ENCODE measurements at places on chromosomes 6 and 20.
A peak's percentile ranks its signal among the peaks of the same experiment; 100 is the strongest.

GRCh38 chr6:161696801-161697200 is 422.9 kb upstream of the AGPAT4 start:
- DNase-seq, result no peak

- DNase-seq, result no peak
These were observed 6.1 kb upstream of the DSN1 start for GRCh38 chr20:36779656-36780025.

DNA sequence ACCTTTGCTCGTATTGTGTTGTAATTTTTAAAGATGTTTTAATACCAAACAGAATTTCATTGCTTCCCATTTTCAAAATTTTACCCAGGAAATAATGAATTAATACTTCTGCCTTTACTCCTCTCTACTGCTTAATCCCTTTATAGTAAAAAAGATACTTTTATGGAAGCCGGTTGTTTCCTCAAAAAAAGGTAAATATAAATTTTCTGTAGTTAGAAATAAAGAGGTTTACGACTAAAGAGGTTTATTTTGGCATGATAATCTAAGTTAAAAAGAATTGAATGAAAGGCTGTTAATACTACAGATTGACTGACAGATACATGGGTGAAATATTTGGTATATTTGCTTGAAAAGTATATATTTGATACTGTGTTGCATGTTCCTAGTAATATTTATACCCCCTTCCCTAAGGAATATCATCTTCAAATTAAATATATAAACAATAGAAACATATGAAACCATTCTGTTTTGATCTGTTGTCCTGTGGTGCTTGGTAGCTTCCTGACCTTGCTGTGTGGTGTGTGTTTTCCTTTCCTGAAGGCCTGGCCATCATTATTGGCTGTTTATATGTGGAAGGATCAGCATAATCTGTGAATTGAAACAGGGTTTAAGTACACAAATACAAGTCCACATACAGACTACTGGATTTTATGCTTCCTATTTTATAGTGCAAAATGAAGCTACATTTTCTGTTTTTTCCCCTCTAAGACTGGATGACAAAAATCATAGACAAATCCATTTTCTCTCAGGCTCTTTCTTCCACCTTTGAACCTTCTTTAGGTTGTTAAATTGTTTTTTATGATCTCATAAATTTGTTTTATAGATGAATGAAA is 2.3 kb downstream of the LIN28B start:
- DNase-seq, result no peak

DNA sequence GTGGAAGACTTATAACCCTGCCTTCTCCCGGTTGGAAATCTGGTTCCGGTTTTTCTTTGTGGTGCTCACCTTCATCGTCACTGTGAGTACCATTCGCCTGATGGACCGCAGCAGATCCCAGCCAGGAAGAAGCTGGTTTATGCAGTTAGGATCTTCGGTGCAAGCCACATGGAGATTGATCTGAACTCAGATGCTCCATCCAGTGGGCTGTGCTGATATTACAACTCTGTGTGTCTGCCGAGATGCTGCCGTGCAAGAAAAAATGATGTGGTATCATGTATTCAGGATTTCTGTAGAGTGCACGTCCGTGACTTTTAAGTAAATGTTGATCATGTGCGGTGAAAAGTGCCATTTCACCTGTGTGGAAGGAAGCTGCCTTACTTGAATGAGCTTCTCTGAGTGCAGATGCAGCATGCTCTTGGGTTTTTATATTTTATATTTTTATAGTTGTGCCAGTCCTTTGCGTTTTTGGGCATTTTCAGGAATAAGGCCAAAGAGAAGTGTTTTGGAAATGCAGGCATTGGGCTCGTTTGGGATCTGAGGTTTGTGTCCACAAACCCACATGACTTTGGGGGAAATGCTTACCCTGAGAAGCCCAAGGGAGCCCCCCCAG is 39.2 kb downstream of the DYNLT1 start:
- DNase-seq, result peak; percentile 13

DNA sequence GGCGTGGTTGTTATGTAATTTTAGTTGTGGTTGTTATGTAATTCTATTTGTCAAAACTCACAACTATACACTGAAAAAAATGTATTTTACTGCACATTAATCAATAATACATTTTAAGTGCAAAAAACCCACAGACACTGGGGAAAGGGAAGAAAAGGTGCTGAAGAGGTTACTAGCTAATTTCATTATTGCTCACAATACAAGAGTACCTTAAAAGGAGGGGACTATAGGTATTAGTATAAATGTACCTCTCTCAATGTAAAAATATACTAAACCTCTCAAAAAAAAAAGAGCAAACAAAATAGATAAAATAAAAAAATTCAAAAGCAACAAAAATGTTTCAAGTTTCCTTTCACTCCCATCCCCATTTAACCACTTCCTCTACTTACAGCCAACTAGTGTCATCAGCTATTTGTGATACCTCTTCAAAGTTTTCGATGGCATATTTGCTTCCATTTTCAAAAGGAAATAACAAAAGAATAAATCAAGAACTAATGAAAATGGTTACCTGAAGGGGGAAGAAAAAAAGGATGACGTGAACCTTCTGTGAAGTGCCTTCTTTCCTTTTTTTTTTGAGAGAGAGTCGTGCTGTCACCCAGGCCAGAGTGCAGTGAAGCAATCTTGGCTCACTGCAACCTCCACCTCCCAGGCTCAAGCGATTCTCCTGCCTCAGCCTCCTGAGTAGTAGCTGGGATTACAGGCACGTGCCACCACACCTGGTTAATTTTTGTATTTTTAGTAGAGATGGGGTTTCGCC is 30.2 kb downstream of the RANBP9 start:
- DNase-seq, result no peak

DNA sequence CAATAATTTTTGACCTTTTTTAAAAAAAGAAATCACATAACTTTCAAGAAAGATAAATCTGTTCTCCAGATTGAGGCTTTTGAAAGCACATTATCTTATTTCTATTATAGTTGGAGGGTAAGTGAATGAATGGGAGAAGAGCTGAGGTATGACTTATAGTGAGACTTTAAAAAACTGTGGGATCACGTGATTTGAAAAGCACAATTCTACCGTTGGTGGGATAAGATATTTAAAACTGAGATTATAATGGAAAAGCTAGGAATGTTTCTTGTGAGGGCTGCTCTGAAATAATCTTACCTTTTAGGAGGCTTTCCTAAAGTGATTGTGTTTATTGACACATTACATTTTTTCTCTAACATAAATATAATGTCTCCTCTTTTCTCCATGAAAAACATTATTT is 9.5 kb upstream of the OPN5 start:
- DNase-seq, result no peak

DNA sequence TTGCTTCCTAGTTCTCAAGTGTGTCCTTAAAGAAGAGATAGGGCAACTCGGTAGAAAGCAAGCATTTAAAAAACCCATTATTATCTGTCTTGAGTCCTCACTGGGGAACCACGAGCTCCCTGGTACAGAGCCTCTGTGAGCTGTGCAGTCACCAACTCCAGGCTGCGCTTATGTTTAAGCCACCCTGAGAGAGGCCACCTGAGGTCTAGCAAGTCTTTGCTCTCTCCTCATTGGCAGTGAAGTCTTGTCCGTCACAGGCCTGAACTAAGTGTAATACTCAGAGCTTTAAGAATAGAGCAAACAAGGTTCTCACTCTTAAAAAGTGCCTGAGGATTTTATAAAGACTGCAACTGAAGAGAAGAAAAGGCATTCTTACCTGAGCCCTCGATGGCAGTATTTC is 3.9 kb upstream of the CLDN20 start:
- DNase-seq, result no peak

DNA sequence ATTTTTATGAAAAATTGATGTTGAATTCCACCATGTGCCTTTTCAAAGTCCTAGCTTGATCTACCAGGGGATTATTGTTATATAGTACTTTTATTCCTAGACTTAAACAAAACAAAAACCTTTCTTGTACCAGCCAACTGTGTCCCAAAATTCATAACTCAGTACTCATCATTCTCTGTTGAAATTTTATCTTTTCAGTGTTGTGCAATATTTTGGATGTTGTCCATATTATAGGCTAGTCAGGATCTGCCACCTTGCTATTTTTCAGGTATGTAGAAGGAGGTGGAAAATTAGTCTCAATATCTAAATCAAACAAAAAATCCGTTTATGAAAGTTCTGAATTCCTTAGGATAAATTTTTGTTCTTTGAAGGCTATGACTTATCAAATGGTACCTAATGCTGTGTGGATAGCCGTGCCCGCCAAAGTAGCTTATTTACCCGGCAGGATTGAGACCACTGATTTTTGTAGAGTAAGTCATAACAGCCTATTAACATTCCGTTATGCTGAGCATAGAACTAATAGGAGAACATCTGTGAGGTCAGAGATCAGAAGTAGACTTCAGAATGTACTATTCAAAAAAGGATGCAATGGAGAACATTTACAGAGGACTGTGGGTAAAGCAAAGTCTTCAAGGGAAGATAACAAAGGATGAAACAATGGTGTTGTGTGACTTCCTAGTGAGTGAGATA is 304.7 kb downstream of the SOX4 start:
- no peak for DNase-seq

- DNase-seq, result no peak
These were observed 44.1 kb upstream of the FAM8A1 start for GRCh38 chr6:17556014-17556413.
